Myocyte (in vitro differentiated cells): ENCODE measurements at places on chromosomes 4 and X.

DNA sequence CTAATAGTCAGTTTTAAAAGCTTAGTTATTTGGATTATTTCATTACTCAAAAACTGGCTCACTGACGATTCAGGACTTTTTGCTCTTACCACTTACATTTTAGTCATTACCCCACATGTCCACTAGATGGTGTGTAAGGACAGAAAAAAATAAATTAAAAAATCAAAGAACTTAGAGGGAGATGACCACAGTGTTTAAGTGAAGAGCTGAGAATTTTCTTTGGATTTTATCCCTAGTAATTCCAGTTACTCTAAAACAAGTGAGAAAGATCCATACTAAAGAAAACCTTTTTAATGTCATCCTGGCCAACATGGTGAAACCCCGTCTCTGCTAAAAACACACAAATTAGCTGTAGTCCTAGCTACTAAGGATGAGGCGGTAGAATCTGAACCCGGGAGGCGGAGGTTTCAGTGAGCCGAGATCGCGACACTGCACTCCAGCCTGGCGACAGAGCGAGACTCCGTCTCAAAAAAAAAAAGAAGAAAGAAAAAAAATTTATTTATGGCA is 26.4 kb upstream of the TMPRSS11B start:
- peak; percentile 80 for DNase-seq

GRCh38 chr4:113602646-113603228 is 158.8 kb downstream of the CAMK2D start:
- no peak for DNase-seq

- DNase-seq, result no peak
Observed at GRCh38 chr4:6697131-6697530, 3.5 kb downstream of the S100P start.

DNA sequence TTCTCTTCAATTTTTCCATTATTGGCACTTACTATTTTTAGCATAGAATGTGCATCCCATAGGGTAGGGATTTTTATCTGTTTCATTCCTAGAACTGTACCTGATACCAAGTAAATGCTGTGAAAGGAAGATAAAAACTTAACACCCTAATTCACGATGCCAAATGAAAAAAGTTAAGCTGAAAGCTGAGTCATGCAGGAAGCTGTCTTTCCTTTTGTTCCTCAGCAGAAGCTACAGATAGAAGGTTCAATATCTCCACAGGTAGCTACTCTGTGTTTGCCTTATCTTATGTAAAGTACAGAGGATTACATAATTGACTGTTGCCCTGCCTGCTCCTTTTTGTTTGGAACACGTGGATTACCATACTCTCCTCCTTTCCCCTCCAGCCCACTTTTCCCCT is 77.0 kb downstream of the LRP2BP start:
- no peak for DNase-seq

DNA sequence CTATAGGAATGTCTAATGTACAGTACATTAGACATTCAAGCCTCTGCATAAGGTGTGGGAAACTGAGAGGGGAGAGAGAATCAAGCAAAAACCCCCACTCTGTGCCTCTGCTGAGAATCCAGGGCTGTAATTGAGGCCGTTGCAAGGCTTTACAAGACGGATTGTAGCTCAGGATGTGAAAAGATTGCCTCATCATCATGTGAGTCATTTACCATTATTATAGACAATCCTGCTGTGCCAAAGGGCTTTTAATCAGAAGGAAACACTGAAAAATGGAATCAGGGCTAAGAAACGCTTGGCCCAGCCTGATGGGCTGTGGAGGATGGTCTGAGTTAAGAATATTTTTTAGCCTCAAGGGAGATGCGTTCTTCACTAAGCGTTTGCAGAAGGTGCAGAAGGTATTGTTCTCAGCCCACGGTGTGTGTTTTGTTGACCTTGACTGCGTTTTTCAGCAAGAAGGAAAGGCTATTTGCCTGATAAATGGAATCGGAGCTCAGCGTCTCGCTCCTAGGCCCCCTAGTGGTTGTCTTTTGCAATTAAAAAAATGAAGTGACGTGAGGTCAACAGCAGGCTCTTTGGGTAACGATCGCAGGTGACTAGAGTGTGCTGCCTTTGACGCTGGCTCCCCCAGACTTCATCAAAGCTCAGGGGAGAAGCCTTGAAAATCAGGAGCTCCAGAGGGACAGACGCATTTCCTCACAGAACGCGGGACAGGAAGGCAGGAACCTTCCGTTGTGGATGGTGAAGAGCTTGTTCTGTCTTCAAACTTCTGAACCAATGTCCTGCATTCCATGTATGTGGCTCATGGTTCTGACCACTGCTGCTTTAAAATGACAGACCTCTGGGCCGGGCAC is 18.1 kb upstream of the CHRNA9 start:
- peak; percentile 86 for DNase-seq

DNA sequence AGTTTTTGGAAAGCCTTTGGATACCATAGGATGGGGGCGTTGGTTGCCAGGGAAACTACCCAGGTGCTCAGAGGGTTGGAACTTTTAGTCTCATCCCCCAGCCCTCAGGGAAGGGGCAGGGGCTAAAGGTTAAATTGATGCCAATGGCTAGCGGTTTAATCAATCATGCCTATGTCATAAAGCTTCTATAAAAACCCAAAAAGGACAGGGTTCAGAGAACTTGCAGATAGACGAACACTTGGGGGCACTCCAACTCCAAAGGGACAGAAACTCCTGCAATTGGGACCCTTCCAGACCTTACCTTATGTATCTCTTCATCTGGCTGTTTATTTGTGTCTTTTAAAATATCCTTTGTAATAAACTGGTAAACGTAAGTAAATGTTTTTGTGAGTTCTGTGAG is 30.0 kb upstream of the GPR173 start:
- DNase-seq, result no peak

GRCh38 chr4:53697016-53697685 is 105.9 kb upstream of the LNX1 start:
- DNase-seq, result no peak

GRCh38 chr4:88104902-88105610 is 53.4 kb downstream of the ABCG2 start:
- peak; percentile 62 for DNase-seq

DNA sequence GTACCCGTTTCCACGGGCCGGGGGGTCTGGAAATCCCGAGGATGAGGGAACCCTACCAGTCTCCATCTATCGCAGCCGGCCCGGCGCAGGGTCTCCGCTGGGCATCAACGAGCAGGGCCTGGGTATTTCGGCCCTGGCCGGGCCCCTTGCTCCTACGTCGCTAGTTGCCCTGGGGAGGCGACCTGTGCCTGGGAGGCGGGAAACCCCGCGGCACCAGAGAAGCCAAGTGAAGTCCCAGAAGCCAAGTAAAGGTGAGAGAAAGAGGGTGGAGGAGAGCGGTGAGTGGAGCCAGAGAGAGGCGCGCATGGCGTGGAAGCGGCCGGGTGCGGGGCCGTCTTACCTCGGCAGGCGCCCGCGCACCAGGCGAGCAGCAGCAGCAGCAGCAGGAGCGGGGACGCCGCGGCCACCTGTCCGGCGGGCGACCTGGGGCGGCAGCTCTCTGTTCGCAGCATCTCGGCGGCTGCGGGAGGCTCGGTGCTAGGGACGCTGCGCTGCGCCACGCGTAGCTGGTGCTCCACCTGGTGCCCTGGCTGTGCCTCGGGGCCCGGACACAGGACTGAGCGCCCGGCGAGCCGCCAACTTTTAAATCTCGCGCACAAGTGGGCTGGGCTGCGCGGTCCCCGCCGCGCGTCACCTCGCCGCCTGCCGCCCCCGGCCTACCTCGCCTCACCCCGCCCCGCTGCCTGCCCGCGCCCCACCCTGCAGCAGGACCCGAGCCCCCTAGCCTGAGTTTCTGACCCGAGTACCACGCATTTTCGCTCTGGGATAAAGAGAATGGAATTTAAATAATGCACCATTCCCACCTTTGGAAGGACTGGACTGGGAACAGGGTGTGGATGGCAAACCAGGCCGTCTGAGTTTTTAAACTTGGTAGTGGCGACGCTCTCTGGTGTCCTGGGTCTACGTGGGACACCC is at the start of gene NMU:
Gene NMU, minus strand, starts transcription at position 558 of the 915 bp plus-strand sequence. Its CDS starts 106 bp downstream, at position 452.
- peak; percentile 34 for DNase-seq

GRCh38 chrX:71908387-71908786 is 2.3 kb upstream of the NHSL2 start:
- DNase-seq, result no peak

DNA sequence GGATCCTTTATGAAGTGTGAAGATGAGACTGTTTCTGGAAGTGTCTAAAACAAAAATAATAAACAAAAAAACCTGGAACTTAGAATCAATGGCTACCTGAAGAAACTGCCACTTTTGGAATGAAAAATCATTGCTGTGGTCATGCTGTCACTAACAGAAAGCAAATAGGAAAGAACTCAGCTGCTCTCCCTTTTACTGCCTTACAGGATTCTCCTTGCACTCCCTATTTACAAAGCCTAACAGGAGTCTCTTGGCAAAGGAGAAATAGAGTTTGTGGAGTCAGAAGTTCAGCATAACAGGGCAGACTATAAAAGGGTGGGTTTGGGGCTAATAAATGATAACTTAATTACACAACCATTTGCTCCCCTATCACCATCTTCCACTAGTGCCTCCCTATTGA is 19.0 kb upstream of the GK2 start:
- DNase-seq, result no peak

- no peak for DNase-seq
Observed at GRCh38 chr4:110515676-110516075, 39.7 kb downstream of the ENPEP start.

- no peak for DNase-seq
Observed at GRCh38 chrX:63330681-63331080, 20.5 kb downstream of the SPIN4 start.

DNA sequence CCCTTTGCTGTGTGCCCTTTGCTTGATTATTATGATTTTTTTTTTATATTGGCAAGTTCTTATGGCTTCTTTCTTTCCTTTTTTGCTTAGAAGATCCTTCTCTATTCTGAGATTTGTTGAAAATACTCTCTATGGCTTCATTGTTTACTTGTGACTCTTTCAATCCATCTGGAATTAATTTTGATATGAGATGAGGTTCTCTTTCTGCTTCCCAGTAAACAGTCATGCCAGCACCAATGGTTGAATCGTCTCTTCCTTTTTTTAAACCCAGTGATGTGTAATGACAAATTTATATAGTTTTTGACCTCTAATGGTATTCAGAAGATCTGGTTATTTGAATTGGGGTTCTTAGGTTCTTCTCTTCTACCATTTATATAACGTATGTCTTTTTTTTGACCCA is 121.8 kb downstream of the ARHGAP10 start:
- no peak for DNase-seq
